CD4-positive, alpha-beta T cell treated with Interleukin-4 for 1 hour (primary cell): ENCODE measurements at places on chromosomes 6 and 20.

DNA sequence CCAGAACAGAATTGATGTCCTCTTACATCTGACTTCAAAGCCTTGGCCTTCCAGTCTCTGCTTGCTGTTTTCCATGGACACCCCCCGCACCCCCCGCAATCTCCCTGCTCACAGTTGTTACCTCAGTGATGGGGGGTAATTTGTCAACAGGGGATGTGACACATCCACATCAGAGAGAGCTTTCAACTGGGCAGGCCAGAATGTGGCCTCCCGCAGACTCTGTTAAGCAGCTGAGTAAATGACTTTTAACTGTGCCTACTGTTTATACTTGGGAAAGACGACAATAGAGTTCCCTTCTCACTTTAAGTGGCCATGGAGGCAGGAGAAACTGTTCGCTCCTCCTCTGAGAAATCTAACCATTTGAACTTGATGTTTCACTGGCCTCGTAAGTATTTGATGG, 51.0 kb downstream of the TXNDC5 start:
- no peak for DNase-seq

DNA sequence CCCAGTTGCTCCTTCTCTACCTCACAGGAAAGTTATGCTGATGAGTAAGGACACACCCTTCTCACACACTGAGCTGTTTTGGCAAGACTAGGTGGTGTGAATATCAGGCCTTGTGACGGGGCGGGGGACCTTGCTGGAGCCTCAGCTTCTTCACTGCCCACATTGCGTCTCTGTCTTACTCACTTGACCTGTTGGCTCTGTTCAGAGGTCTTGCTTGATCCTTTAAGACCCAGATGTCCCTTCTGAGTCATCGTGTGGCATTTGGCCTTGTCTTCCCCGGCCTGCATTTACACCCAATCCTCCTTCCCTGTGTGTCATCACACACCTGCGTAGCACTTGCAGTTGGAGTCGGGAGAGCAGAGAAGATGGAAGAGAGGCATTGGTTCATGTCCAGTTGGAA, 8.3 kb upstream of the PRND start:
- no peak for DNase-seq

DNA sequence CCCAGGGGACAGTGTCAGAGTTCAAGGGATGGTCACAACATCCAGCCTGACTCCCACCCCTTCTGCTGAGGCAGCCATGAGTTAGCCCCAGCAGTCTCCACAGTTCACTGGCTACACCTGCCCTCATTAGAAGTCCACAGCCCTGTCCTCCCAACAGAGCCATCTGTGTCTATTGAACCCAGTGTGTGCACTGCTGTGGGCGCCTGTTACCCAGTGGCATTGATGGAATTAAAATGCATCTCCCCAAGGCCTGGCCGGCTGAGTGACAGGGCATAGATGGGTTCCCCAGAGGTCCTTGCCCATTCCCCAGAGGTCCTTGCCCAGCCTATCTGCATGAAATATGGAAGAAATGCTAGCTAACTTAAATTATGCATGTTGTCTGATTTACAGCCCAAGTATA, 73.3 kb downstream of the PCSK2 start:
- no peak for DNase-seq

GRCh38 chr20:59784365-59784764, 149.1 kb downstream of the SYCP2 start:
- DNase-seq, result no peak

- DNase-seq, result peak; percentile 51
Observed at GRCh38 chr6:7166410-7167293, 58.9 kb downstream of the RREB1 start.

DNA sequence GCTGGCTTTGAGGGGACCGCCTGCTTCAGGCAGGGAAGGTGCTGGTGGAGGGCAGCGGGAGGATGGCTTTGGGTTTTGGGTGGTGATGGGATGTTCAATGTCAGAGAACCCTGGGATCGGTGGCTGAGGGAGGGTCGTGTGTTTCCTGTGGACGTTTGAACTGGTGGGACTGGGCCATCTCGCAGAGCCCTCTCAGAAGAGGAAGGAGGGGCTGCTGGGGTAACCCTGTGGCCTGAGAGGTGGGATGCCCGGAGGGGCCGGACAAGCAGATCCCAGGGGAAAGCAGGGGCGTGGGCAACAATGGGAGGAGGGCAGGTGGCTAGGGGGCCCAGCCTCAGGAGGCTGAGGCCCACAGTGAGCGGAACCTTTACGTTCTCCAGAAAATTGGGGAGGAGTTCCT, 34.9 kb downstream of the PYGB start:
- peak; percentile 1 for DNase-seq

GRCh38 chr6:169639653-169640278, 62.1 kb downstream of the WDR27 start:
- DNase-seq, result no peak

- no peak for DNase-seq
Observed at GRCh38 chr20:58109918-58110635, 118.4 kb downstream of the ANKRD60 start.

GRCh38 chr20:3749689-3750531, 17.4 kb downstream of the HSPA12B start:
- DNase-seq, result peak; percentile 31

DNA sequence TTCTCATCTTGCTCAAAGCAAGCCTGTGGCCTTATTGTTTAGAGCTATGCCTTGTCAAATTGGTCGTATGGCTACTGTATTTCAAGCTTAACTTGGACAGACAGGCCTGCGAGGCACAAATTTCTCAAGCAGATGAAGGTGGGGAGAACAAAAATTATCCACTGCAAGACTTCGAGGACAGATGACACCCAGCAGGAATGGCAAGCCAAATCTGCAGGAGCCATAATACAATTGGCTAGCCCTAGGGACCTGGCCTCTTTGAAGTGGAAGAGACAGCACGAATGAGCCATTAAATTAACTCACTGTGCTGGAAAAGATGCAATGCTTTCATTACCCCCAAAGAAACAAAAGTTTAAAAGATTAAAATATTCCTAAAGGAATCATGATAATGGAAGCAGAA, 5.0 kb upstream of the BLOC1S5 start:
- DNase-seq, result no peak

GRCh38 chr20:5221061-5221430, 94.2 kb downstream of the CDS2 start:
- DNase-seq, result no peak

GRCh38 chr6:50091641-50092040, 41.9 kb upstream of the DEFB112 start:
- DNase-seq, result no peak
